ENCODE measurements at places on chromosomes 1 and 21.

GRCh38 chr21:9753943-9754342 is 767.4 kb upstream of the TPTE start:
- no peak for DNase-seq

DNA sequence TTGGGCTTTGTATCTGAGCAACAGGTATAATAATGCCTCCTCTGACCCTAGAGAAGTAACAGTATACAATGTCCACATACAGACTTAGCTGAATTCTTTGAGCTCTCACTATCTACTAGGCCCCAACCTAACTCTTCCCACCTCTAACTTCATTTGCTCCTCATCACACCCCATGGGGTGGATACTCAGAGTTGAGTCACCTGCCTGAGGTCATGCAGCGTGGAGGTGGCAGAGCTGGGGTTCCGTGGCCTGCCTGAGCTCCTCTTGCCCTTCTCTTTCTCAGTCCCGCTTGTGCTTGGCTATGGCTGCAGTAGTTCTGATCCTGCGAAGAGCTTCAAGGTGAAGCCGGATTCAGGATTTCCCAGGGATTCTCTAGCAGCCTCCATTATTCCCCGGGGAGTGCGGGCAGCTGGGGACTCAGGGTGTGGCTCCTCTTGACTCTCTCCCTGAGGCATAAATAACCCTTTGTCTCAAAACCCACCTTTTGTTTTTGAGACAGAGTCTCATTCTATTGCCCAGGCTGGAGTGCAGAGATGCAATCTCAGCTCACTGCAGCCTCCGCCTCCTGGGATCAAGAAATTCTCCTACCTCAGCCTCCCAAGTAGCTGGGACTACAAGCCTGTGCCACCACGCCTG is 29.9 kb upstream of the ACTL8 start:
- no peak for DNase-seq

- no peak for DNase-seq
Observed at GRCh38 chr1:30919025-30919881, 10.7 kb upstream of the SDC3 start.

GRCh38 chr1:111793923-111794322 is 38.2 kb downstream of the DDX20 start:
- no peak for DNase-seq

GRCh38 chr21:44848821-44849521 is 24.5 kb downstream of the PTTG1IP start:
- no peak for DNase-seq

GRCh38 chr1:12722626-12723025 is 6.7 kb downstream of the AADACL3 start:
- no peak for DNase-seq

GRCh38 chr1:201359873-201360210 is 17.6 kb downstream of the TNNT2 start:
- DNase-seq: no peak

- no peak for DNase-seq
Observed at GRCh38 chr1:203652724-203653461, 26.3 kb downstream of the ATP2B4 start.

DNA sequence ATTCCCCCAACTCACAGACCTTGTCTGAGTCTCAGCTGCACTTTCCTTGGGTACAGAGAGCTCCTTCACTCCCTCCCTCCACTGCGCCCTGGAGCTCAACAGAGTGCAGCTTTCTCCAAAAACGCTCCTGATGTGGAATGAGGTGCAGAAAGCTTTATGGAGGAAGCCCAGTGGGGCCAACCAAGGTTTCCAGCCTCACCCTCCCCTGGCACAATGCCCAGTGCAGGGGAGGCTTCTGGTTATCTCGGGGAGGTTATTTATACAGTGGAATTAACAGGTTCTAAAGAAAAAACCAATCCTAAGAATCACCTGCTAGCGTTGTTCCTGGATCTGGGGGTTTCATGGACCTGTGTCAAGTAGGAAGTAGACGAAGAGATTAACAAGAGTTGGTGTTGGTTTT is at the start of gene ITLN1:
Gene ITLN1 (minus strand): TSS at position 139 of the 400 bp plus-strand sequence. CDS start 303 bp downstream, outside the sequence.
- DNase-seq: no peak

DNA sequence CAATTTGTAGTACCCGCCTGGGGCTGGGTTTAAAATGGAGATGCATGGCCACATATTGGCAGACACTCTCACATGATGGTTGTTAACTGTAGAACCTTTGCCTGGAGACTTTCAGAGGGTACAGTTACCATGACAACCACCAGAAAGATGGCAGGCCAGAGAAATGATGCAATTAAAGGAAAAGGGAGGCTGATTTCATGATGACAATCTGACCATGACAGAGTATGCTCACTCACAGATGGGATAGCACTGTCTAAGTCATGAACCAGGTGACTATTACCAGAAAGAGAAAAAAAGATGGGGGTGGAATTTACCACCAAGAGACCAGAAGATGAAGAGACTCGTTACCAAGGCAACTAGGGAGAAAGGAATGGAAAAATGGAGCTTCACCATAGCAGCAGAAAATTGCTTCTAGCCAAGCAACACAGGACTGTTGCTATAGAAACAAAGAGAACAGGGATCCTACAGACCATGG is 3.5 kb upstream of the TRIT1 start:
- DNase-seq: peak; percentile 100

GRCh38 chr1:26788515-26788785 is 700 bp downstream of the PIGV start:
- DNase-seq: no peak
